ENCODE measurements at places on chromosomes 2 and 18.

- DNase-seq = peak; percentile 92
Measured at GRCh38 chr2:2014251-2014771, 270.0 kb upstream of the PXDN start.

GRCh38 chr2:38441346-38441745 is 64.3 kb upstream of the ATL2 start:
- no peak for DNase-seq

DNA sequence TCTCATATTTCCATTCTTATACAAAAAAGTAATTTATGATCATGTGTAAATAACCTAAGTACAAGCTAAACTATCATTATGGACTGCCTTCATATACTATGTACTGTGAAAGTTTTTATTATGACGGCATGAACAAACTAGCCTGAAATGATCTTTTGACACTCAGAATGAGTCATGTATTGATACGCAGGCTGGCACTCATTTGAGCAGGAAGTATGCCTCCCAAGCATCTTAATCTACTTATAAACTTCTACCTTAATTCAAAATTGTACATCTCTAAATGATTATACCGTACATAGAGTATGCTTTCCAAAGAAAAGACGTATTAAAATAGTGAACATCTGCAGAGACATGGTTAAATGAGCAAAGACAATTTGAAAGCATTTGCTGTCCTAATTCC is 207.1 kb upstream of the SPOPL start:
- peak; percentile 16 for DNase-seq

- DNase-seq = no peak
Measured at GRCh38 chr2:62382122-62382521, 123.9 kb downstream of the TMEM17 start.

GRCh38 chr2:161445097-161445496 is 29.0 kb downstream of the TBR1 start:
- no peak for DNase-seq

- DNase-seq = no peak
Measured at GRCh38 chr18:54268751-54269150, 566 bp upstream of the POLI start.
